ENCODE measurements at places on chromosomes 5 and 9.

DNA sequence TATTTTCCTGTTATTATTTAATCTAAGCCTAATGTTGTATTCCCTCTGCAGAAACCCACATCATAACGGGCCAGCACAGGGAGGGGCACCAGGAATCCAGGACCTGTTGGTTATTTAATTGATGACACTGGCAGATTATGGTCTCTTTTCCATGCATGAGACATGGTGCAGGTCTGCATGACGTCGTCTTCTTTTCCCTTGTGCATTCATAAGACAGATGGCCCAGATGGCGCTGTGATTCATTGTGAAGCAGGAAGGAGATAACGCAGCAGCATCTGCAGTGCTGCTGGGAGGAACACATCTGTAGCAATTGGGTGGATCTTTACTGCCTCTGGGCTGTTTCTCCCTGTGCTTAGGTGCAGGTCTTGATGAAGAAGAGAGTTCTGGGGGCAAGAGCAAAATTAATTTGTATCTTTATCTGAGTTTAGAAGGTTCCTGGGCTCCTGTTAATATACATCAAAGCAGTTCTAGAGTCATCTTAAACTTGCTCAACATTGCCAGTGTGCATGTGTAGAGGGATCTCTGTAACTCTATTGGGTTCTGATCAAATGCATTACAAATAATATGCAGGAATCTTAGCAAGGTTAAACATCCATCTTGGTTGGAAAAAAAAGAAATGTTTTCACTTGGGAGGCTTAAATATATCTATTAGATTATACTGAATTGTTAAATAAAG, 176.1 kb downstream of the PCSK1 start:
- no peak for DNase-seq

GRCh38 chr5:177958696-177959095, 37.3 kb downstream of the PROP1 start:
- DNase-seq: no peak

DNA sequence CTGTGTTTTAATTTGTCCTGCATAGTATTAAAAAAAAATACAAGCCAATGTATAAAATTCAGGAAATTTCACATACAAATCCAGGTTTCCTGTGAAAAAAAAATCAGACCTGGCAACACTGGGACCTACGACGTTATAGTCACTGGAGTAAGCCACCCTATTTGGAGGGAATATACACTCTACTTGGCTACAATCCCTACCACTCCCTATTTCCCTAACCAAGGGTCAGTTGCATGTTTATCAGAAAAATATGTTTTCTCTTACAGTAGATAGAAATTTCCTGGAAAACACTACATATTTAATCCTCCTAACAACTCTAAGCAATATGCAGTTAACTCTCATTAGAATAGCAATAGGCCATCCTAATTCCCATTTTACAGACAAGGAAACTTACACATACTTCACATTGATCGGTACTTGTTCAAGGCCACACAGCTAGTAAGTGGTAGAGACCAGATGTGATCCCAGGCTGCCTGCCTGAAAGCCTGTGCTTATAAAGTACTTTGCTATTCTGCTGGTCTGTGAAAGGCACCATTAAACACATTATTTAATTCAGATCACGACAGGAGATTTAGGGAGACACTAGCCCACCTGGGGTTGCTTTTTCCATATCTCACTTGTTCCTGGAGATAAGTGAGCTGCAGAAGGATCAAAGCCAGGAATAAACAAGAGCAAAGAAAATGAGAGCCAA, 70.8 kb downstream of the MFAP3 start:
- DNase-seq: no peak

DNA sequence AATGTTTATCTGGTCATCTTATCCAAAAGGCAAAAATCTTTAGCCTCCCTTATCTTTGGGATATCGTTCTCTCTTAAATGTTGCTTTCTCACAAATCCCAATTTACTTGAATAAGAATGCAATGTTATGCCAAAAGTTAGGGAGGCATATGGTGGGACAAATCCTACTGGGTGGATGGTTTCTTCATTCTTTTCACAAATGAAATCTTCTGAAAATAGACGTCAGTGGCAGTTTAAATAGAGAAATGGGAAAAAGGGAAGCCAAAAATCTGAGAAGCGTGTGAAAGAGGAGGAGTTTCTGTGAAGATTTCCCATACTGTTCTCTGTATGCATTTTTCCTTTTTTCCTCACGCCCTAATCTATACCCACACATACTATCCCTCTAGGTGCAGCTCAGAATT, 2.5 kb upstream of the PCDHAC1 start:
- DNase-seq: no peak

GRCh38 chr9:93812410-93812668, 142.8 kb downstream of the BARX1 start:
- no peak for DNase-seq

DNA sequence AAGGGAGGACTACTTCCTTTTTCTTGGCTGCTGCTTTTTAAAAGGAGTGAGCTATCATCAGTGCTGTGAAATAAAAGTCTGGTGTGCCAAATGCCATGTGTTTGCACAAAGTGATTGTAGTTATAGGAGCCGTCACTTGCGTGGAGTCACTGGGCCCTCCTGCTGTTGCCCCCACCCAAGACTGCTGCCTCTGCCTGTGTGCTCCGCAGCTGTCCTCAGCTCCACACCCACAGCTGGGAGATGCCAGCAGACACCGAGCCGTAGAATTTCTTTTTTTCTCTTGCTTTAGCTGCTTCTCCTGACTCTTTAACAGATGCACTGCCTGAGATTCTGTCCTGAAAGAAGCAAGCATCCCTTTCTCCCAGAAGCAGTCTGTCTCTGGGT, 9.8 kb upstream of the GLE1 start:
- DNase-seq: no peak

DNA sequence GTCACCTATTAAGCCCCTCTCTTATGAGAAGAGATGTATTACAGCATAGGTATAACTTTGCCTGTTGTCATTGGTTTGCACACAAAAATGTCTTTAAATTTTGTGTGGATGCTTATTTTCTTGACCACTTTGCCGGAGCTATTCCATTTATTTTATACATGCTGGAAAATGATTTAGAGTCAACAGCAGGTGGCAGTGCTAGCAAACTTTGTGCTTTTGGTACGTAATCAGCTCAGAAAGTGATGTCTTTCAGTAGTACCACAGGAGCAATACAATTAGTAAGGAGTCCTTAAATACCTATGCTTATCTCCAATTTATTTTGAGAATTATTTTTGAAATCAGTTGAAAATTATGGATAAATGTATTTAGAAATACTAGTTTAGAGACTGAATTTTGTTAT, 19.8 kb upstream of the NUDT12 start:
- DNase-seq: peak; percentile 57

DNA sequence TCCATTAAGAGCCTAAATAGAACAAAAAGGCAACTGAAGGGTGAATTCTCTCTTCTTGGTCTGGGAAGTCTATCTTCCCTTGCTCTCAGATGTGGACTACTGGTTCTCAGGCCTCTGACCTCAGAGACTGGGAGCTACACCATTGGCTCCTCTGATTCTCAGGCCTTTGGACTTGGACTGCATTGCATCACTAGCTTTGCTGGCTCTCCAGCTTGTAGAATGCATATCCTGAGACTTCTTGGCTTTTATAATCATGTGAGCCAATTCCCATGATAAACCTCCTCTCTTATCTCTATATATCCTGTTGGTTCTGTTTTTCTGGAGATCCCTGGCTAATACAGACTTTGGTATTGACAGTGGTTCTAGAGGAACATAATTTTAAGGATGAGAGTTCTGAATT, 89.8 kb downstream of the PSAT1 start:
- DNase-seq: no peak

GRCh38 chr5:137778772-137779564, 24.8 kb upstream of the HNRNPA0 start:
- peak; percentile 37 for DNase-seq

DNA sequence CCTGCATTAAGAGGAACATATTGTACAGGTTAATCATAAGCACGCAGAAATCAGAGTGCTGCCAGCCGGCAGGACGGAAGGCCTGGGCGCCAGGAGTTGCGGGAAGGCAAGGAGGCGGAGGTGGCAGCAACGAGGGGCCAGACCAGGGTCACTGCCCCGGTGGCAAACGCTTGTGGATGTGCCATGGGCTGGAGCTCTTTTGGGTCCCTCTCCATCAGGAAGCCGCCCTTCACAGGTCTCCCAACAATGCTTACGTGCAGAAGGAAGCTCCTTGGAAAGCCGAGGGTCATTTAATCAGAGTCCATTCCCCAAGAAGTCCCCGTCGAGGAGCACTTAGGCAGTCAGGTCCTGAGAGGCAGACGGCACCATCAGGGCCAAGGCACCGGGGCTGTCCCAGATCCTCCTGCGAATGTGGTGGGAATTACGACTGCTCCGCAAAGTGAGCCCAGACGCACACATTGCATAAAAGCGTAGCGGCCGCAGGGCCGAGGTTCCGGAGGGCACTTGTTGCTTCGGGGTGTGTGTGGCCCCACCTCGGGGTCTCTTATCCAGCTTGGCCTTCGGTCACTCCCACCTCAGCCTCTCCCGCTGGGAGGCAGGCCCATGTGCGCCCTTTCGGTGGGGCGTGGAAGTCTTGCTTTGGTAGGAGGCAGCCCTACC, 20.5 kb downstream of the MRPL36 start:
- DNase-seq: no peak

DNA sequence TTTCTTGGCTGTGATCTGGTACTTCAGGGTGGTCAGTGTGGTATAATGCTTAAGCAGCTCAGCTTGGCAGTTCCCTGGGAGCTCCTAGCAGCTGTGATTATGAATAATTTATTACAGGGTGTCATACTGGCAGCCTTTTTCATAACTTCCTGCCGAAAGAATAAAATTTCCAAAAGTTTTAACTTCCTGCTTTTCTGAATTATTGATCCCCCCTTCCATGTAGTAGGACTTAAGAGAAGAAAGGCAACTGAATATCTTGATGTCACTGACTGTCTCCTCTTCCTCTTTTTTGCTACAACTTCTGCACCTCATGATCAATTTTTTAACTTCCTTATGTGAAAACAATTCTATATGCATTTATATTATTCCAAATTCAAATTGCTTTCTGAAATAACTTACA, 74.3 kb upstream of the SPEF2 start:
- no peak for DNase-seq

DNA sequence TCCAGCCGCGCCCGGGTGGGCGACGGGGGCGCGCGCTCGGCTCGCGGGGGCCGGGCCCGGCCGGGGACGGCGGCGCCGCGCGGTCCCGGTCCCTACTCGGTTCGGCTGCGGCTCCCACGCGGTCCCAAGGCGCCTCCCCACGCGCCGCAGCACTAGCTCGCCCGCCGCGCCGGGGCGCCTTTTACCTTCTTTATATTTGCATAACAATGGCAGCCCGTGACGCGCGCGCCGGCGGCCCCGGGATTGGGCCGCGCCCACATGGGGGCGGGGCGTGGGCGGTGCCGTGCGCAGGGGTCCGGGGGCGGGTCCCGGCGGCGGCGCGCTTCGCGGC, at the start of gene NRARP:
Gene NRARP, minus strand, starts transcription at position 154 of the 331 bp plus-strand sequence. CDS start 343 bp downstream, outside the sequence.
- peak; percentile 90 for DNase-seq

GRCh38 chr5:169856571-169856970, 123.7 kb downstream of the INSYN2B start:
- DNase-seq: no peak

DNA sequence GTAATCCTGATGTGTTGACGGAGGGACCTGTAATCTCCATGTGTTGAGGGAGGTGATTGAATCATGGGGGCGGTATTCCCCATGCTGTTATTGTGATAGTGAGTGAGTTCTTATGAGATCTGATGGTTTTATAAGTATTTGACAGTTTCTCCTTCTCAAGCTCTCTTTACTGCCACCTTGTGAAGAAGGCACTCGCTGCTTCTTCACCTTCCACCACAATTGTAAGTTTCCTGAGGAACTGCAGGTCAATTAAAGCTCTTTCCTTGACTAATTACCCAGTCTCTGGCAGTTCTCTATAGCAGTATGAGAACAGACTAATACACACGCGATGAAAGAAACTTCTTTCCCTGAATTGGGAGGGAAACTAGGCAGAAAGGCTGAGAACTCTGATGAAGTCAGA, 141.1 kb upstream of the RAD23B start:
- no peak for DNase-seq

GRCh38 chr9:72333709-72334108, 31.3 kb downstream of the ZFAND5 start:
- DNase-seq: no peak

- peak; percentile 85 for DNase-seq
Observed at GRCh38 chr9:136051837-136052471, 43.1 kb downstream of the NACC2 start.

GRCh38 chr5:154285661-154286408, 95.3 kb downstream of the GALNT10 start:
- peak; percentile 26 for DNase-seq

DNA sequence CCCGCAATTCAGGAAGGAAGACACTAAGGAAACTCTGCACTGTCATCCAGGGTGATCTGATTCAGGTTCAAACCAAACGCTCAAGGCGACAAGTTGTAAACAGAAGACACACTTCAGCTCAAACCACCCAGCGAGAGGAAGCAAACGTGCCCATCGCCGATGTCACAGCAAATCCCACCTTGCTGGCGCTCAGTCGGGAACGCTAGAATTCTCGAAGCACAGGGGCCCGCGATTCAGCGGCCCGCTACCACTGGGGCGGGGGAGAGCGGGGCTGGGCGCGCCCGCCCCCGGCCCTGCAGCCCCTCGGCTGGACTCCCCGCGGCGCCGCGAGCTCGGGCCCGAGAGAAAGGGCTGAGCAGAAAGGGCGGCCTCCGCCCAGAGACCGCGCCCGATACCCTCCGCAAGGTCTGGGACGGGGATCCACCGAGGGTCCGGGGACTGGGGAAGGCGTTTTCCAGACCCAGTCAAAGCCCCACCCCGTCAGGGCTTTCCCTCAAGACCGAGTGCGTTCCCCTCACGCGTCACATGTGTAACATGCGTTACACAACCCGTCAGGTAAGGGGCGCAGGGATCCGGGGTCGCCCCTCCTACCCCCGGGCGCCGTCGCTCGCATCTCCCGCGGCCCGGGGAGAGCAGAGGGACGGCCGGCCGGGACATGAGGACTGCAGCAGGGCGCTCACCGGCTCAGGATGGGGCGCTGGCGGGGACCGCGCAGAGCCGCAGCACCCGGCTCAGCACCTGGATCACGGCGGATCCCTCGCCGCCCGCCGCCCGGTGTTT, 469 bp downstream of the AGTPBP1 start:
- no peak for DNase-seq

DNA sequence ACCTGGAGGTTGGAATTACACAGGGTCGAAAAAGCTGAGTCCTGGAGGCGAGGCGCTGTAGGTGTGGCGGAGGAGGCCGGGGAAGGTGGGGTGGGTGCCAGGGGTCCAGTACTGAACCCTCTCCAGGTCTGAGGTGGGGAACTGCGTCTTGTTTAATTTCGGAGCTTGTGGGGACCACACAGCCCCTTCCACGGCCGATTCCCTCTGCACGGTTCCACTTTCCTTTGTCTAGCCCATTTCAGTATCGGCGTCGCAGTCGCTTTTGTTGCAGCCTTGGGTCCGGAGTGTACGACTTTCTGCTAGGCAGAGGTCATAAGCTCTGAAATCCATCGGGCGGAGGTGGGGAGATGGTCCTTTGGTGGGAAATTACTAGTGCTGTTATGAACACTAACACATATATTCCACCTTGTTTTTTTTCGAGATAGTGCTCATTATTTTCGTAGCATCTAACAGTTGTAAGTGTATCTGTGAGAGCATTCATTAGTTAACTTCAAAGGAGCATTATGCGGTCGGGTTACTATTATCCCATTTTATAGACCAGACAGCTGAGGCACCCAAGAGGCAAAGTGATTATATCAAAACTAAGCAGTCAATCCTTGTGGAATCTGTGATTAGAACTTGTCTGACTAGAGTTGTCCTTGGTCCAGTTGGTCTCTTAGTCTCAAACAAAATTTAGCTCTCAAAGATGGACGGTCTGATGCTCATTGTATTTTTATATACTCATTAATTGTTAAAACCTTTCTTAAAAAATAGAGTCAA, 737 bp downstream of the RNF180 start:
- DNase-seq: no peak
